ENCODE measurements at places on chromosomes 11 and 22.
A peak's percentile ranks its signal among the peaks of the same experiment; 100 is the strongest.

DNA sequence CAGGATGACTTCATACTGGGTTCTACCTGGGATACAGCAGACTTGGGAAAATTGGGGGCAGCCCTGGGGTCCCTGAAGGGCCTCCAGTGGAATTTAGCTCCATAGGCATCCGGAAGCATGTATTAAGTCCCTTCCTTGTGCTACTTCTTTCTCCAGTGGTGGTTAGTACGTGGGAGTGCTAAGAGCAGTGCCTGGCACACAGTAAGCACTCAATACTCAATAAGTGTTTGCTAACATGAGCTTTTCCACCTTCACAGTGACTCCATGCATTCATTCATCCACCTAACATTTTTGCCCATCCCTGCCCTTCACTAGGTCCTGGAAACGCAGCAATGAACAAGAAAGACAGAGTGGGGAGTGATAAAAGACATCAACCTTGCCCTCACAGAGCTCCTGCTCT, 120.5 kb downstream of the MN1 start:
- no peak for DNase-seq

DNA sequence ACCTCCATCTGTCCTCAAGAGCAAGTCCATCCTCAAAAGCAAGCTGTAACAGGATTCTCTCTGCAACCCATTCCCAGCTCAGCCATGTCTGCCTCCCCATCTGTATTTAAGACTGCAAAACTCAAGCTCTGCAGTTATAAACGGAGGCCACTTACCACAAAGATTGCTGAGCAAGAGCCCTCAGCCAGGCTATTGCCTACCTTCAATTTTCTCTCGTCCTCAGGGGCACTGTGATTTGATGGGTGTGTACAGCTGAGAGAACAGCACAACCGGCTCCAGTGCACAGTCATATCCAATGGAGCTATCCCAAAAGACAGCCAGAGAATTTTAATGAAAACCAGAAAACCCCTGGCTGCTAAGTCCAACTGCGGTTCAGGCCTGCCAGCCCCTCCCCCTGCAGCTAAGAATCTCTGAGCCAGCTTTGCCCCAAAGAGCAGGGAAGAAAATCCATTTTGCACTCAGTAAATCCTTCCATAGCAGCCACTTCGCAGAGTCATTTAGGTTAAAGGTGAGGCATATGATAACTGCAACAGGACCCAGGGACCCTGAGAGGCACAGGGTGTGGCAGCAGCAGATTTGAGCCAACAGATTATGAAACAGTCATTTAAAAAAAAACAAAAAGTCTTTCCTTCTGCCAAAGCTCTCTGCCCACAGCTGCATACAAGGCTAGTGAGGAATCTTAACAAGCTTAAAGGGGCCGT, 37.6 kb downstream of the RAB30 start:
- peak; percentile 86 for DNase-seq

- DNase-seq = no peak
Measured at GRCh38 chr11:69430566-69430965, 50.9 kb upstream of the LINC01488 start.

DNA sequence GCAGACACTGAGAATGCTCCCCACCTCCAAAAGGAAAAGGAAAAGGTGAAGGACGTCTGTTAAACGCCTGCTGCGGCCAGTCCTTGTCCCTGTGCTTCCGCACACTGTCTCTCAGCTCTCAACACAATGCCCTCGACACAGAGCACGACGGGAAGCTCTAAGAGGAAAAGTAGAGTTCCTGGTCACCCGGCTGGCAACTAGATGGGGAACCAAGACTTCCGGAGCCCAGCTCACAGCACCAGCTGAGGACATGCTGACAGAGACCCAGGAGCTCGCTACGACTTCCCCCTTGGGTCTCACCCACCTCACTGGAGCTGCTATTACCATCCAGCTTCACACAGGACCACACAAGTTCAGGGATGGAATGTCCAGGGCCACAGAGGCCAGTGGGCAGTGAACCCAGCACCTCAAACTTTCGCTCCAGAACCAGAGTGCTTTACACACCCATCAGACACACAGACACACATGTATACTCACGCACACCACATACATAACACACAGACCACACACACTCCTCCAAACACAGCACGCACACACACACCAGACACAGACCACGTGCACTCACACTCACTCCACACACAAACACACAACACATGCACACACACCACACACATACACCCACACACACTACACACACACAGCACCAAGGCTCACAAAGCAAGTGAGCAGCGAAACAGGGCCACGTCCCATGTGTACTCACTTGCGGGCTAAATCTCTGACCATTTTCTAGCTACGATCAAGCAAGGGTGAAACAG, 9.6 kb downstream of the SULT4A1 start:
- no peak for DNase-seq

DNA sequence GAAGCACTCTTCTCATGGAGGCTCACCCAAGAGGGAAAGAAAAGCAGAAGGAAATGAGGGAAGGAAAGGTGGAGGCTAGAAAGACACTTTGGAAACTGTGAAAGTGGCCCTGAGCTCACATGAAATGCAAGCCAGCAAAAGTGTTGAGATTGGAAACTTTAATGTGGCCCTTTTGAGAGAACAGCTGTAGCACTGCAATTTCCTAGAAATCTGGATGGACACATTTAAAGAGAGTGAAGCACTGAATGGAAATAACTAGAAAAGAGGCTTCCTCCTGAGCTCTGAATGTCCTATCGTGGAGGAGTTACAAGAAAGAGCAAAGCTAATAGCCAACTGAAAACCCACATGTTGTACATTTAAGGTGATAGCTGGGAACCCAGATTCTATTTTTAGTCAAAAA, 56.0 kb downstream of the LIF start:
- DNase-seq = no peak

- no peak for DNase-seq
Measured at GRCh38 chr22:37176464-37177061, 11.5 kb downstream of the C1QTNF6 start.

DNA sequence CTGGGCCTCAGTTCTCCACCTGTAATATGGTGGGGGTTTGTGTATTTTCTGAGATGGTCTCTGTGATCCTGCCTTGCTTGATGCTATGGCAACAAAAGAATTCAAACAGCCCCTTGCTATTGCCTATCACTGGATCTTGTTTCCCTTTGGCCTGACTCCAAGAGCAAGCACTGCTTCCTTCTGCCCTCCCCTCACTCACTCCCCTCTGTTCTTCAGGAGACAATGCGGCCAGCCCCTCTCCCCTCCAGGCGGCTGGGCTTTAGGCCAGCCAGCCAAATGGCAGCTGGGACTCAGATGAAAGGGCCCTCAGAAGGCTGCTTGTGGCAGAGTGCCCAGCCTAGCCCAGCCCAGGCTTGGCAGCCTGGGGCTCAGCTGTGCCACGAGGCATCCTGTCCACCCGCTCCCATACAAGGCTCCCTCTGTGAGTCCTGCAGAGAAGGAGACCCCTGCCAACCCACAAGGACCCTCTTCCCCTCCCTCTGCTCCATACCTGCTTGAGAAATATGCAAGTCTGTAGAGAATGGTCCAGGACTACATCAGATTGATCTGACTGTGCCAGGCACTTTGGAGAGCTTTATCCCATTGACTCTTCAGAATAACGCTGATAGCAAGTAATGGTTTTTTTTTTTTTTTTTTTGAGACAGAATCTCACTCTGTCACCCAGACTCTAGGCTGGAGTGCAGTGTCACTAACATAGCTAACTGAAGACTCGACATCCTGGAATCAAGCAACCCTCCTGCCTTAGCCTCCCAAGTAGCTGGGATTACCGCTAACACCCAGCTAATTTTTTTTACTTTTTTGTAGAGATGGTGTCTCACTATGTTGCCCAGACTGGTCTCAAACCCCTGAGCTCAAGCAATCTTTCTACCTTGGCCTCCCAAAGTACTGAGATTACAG, 7.6 kb upstream of the KCTD14 start:
- no peak for DNase-seq

DNA sequence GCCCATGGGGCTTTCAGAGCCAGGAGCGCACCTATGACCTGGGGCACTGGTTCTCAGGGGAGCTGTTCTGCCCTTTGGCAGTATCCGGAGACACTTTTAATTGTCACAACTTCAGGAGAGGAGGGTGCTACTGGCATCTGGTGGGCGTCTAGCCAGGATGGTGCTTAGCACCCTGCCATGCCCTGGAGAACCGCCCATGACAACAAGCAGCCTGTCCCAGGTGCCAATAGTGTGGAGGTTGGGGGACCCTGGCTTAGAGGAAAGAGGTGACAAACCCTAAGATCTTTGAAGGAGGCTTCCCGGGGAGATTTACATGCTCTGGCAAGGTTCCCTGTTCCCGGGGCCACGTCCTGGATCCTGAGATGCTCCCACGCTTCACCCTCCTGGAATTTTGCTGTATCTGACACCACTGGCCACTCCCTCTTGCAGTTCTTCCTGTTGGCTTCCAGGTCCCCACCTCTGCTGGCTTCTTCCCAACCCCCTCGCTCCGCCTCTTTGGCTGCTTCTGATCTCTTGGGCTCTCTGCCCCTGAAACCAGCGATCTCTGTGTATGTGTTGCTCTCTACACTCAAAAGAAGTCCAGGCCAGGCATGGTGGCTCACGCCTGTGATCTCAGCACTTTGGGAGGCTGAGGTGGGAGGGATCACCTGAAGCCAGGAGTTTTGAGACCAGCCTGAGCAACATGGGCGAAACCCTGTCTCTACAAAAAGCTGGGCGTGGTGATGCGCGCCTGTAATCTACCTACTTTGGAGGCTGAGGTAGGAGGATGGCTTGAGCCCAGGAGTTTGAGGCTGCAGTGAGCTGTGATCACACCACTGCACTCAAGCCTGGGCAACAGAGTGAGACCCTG, 31.1 kb downstream of the FADS3 start:
- no peak for DNase-seq

GRCh38 chr22:27286711-27287110, 514.8 kb downstream of the MN1 start:
- DNase-seq = no peak

GRCh38 chr11:2259466-2259830, 10.9 kb downstream of the ASCL2 start:
- no peak for DNase-seq

DNA sequence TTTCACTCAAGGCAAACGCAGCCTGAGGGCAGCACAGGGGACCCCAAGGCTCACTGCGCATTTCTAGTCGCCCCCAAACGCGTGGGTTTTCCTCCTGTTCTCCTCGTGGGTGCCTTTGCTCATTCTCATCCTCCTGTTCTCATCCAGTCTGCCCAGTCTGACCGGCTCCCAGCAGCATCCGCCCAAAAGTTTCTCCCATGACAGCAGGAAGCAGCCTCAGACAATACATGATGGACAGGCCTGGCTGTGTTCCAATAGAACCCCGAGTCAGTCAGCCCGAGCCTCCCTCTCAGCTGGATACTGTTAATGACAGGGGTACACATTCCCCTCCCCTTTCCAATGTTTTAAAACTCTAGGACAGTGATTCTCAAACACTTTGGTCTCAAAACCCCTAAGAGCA, 22.5 kb upstream of the KRTAP5-7 start:
- no peak for DNase-seq

GRCh38 chr11:23723861-23724260, 773.0 kb upstream of the LUZP2 start:
- DNase-seq = no peak

DNA sequence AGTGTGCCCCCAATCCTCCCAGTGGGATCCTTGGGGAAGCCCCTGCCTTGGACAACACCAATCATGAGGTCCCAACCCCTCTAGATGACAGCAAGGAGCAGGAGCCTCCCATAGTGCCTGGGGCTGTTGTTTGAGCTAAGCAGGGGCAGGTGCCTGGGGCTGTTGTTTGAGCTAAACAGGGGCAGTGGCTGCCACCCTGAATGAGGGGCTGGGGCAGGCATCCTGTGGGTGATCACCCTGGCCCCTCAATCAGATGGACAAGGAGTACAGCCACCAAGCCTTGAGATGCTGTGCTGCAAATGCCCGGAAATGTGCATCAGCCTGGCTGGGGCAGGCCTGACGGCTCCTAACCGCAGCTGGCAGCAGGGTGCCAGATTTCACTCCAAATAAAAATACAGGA, 66.7 kb downstream of the MYEOV start:
- DNase-seq = no peak

DNA sequence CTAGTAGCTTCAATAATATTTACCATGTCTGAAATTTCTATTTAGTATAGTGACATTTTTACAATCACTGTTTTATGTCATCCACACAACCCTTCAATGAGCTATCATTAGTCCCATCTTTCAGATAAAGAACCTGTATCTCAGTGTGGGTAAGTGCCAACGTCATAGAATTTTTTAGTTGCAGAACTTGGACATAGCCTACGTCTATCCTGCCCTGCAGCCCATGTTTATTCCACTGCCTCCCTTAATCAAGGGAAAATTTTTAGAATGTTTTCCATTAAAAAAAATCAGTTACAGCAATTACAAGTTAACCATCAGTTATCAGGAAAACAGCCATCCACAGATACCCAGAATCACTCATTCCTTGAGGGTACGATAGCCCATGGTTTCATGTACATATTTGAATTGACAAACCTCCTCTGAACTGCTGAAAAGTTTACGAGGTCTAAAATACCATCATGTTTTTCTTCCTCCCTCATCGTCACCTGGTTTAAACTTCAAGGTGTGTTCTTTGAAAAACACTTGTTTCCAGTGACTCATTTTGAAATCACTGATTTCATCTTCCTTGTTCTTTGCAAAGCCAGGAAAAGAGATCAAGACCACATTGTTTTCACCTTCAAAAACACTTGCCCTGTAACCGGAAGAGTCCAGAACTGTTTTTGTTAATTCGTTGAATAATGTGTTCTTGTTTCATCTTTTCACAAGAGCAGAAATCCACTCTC, 100.9 kb downstream of the FAM76B start:
- DNase-seq = no peak

DNA sequence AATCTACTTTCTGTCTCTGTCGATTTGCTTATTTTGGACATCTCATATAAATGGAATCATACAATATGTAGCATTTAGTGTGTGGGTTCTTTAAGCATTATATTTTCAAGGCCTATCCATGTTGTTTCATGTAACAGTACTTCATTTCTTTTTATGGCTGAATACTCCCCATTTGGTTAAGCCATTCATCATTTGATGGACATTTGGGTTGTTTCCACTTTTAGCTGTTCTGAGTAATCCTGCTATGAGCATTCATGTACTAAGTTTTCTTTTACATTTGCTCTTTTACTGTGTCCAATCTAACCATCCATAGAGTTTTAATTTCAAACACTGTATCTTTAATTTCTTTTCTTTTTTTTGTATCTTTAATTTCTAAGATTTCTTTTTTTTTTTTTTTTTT, 55.6 kb upstream of the SPTBN2 start:
- DNase-seq = no peak

- DNase-seq = peak; percentile 86
Measured at GRCh38 chr11:35260342-35260985, 121.5 kb downstream of the CD44 start.

- no peak for DNase-seq
Measured at GRCh38 chr11:315516-315994, 1.7 kb downstream of the IFITM1 start.

- no peak for DNase-seq
Measured at GRCh38 chr11:33309118-33309517, 51.9 kb downstream of the HIPK3 start.
